Stimulated activated CD4-positive, alpha-beta T cell treated with anti-CD3 and anti-CD28 coated beads, Interleukin-1b, Interleukin-23, amount 100 ng/mL, for 4 hours (primary cell): ENCODE measurements at places on chromosomes 3 and 15.

DNA sequence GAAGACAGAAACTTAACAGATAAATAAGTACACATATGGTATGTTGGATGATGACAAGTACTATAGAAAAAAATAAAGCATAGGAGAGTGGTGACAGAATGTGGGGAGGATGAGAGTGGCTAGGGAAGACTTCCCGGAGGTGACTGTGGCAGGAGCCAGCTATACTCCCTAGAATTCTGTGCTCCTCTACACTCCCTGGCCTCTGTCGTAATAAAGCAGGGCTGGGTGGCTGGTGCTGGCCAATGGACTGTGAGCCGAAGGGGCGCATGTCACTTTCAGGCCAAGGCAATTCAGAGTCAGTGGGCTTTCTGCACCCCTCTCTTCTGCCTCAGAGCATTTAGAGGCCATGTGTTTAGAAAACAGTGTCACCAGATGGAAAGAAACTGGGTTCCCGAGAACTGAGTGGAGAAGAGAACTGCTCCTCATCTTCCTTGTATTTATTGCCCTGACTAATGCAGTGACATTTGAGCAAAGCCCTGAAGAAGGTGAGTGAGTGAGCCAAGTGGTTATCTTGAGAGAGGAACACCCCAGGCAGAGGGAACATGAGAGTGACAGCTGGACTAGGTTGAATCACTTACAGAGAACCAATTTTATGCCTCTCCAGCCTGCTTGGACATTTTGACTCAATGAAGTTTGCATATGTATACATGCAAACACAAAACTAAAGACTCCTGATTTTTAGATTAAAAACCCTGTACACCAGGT is 5.2 kb upstream of the VPS8 start:
- no peak for DNase-seq

GRCh38 chr3:187900993-187901755 is 155.9 kb upstream of the BCL6 start:
- DNase-seq: no peak

DNA sequence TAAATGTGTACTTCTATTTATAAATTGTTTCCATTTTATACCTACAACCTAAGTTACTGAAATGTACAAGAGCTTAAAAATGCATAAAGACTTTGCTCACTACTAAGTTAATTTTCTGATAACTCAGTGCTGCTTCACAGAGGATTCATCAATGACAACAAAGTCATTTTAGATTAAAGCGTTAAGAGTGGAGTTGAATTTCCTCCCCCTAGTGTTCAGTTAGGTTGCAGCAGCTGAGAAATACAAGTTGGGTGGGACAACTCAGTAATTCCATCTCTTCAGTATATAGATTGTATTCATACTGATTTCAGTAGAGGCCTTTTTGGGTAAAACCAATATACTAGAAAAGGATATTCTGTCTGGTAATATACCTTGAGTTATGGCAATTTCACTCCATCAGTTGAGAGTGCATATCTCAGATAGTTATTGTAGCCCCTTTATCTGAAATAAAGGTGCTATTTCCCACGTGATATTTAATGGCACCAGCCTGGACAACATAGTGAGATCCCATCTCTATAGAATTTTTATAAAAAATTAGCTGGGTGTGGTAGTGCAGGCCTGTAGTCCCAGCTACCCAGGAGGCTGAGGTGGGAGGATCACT is 6.9 kb upstream of the RPL35A start:
- no peak for DNase-seq

DNA sequence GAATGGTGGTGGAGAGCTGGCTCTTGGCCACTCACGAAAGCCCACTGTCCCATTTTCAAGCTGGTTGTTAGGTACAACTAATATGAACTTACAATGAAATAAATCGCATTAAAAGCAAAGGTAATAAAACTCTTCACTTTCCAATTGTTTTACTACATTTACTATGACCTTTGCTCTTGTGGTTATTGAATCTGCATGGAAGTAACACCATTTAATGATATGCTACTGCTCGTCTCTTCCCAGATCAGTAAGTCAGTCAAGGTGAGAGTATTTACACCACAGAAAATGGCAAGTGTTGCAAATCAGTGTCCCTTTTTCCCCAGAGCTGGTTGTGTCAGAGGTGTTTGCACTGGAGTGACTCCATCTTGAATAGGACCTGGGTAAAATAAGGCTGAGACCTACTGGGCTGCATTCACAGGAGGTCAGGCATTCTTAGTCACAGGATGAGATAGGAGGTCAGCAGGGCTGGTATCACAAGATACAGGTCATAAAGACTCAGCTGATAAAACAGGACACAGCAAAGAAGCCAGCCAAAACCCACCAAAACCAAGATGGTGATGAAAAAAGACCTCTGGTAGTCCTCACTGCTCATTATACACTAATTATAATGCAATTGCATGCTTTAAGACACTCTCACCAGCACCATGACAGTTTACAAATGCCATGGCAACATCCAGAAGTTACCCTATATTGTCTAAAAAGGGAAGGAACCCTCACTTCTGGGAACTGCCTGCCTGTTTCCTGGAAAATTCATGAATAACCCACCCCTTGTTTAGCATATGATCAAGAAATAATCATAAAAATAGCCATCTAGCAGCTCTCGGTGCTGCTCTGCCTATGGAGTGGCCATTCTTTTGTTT is 57.6 kb downstream of the FRMD4B start:
- no peak for DNase-seq

- no peak for DNase-seq
These were observed 584.4 kb downstream of the GRM7 start for GRCh38 chr3:7445331-7445730.

DNA sequence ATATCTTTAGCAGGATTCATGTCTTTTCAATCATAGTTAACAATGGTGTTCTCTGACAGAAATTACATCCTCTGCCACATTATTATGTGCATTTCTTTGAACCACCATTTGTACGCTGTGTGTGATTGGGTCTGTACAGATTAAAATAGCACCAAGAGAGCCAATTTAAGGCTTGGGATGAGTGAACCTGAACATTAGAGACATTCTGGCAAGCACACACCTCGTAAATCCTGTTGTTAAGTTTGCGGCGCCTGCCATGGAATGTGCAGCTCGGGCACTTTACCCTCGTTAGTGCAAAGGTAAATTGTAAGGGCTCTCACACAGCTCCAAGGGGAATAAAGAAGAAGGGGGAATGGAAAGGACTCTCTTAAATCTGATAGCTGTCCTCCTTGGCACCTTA is 482.4 kb upstream of the DPPA4 start:
- DNase-seq: no peak

DNA sequence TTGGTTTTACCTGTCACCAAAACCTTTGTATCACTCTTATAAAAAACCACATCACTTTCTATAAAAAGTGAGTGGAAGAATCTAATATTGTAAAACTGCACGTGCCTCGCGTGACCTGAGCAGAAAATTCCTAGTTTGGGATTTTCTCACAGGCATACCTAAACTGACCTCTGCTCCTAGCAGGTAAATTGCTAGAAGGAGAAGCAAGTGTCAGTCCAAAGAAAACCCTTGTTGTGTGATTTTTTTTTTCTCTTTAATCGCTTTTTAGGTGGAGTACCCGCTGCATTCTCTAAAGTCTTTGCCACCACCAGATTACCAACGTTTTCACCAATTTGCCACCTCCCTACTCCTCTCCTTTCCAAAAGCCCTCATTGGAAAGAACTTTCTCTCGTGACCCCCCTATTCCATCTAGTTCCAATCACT is 534 bp upstream of the UBE2E1 start:
- no peak for DNase-seq
